Smooth muscle cell of the umbilical artery (primary cell): ENCODE measurements at places on chromosomes 1 and 21. TPM values are rescaled to one million over a fixed set of nuclear protein-coding genes. Genes with fewer than 3 reads are reported as not detected.

The CSF3R gene
- total RNA-seq, result 0.30 TPM in 1 of 2 replicates, not detected in the other

The PADI4 gene
- not detected in 2 replicates for total RNA-seq

The TFF3 gene
- not detected in 2 replicates for total RNA-seq

The SERTAD4 gene
- total RNA-seq, result 0.59 and 0.78 TPM in 2 replicates

The CYB5RL gene
- total RNA-seq, result 5.1 and 5.3 TPM in 2 replicates

The EFNA3 gene
- 1.8 and 2.7 TPM in 2 replicates for total RNA-seq

The CFHR4 gene
- total RNA-seq, result not detected in 2 replicates

The SPATA46 gene
- not detected in 2 replicates for total RNA-seq

The NBPF4 gene
- not detected in 2 replicates for total RNA-seq

The SNX27 gene
- total RNA-seq, result 43.1 and 50.6 TPM in 2 replicates

The KANK4 gene
- 0.30 TPM in 1 of 2 replicates, not detected in the other for total RNA-seq

The RIMS3 gene
- under 0.01 and 0.09 TPM in 2 replicates for total RNA-seq

The ATP5PO gene
- 82.5 and 138 TPM in 2 replicates for total RNA-seq

The TDRD5 gene
- total RNA-seq, result not detected in 2 replicates

The SLC25A34 gene
- total RNA-seq, result 0.30 and 0.69 TPM in 2 replicates

The CYP4B1 gene
- not detected in 2 replicates for total RNA-seq

The KRTAP19-1 gene
- not detected in 2 replicates for total RNA-seq

The CELA2A gene
- not detected in 2 replicates for total RNA-seq

The C4BPB gene
- not detected in 2 replicates for total RNA-seq

The COL24A1 gene
- 0.92 and 1.8 TPM in 2 replicates for total RNA-seq

The CHODL gene
- not detected in 2 replicates for total RNA-seq

The LCE1B gene
- total RNA-seq, result not detected in 2 replicates

The S100A7 gene
- total RNA-seq, result not detected in 2 replicates

The UTS2 gene
- total RNA-seq, result not detected in 2 replicates

The TLCD4 gene
- total RNA-seq, result 0.28 and 0.30 TPM in 2 replicates

The BSND gene
- not detected in 2 replicates for total RNA-seq

The RPTN gene
- not detected in 2 replicates for total RNA-seq

The LRRC71 gene
- 0.37 TPM in 1 of 2 replicates, not detected in the other for total RNA-seq

The KRTAP12-4 gene
- total RNA-seq, result not detected in 2 replicates

The PROK1 gene
- total RNA-seq, result not detected in 2 replicates
